ENCODE measurements at places on chromosomes 6 and 20.

GRCh38 chr20:48995589-48995988 lies 50.5 kb upstream of the CSE1L start:
- DNase-seq, result no peak

GRCh38 chr6:100342830-100343229 lies 121.9 kb downstream of the SIM1 start:
- no peak for DNase-seq

DNA sequence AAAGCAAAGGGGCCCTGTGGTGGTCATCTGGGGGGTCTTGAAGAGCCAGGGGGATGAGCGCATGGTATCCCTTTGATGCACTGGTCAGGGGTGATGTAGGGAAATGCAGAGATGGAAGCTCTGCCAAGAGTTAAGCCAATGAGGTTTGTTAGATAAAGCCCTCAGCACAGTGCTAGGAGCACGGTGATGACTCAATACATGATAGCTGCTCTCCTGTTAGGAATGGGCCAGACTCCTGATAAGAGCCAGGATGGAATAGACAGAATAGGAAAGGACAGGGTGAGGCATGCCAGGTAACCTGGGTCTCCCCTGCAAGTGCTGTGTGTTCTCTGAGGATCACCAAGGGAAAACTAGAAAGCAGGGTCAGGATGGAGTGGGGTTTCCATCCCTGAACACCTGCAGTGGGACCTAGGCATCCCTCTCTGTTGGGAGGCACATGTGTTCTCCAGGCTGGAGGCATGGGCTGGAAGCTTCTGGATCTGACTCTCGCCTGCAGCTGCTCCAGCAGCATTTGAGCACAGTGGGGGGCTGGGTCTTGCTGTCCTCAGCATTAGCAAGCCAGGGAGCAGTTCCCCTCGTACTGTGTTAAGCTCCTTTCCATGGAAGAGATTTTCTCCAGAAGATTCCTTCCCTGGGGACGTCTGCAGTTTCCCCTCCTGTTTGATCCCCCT lies 71.8 kb upstream of the TIAM2 start:
- DNase-seq, result no peak

GRCh38 chr6:76886900-76887299 lies 576.4 kb downstream of the HTR1B start:
- no peak for DNase-seq

DNA sequence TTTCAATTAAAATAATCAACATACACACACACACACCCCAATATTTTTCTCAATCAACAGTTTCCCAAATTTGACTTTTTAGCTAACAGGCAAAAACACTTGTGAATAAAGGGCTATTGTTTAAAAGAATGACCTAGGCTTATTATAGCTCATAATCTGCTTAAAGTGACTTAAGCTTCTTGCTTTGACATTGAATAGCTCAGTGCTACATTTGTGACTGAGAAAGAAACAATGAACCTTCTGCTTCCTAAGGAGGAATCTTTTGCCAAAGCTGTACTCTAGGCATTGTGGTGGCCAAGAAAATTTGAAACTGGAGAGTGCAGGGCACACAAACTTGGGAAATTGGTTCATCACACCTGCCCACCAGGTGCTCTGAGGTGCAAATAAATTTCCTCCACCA lies 282.0 kb downstream of the SYNE1 start:
- no peak for DNase-seq

DNA sequence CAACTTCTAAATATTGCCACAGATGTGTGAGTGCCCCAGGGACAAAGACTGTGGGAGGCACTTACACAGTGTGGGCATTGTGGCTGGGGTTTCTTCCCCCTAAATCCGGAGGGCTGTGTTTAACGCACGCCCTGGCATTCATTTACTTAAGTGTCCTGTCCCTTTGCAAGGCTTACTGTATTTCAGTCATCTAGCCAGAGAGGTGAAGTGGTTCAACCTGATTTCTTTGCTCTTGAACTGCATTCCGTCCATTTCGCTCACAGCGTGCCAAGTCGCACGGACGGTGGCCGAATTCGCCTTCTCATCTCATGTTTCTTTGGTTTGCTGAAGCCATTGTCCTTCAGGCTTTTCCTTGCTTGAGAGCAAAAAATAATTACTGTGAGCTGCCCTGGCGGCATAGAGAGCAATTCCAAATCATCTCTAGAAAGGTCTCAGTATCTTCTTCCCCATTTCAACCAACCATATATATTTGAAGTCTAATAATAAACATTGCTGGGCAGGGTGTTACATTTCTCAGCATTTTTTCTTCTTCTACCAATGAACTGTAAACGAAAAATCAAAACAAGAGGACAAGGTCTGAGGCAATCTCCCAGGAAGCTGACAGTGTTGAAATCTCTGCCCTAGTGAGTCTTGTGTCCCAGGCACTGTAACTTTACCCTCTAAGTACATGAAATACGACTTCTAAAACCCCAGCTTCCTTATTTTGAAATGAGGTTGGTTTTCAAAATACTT lies 16.9 kb downstream of the SYTL3 start:
- DNase-seq, result no peak

DNA sequence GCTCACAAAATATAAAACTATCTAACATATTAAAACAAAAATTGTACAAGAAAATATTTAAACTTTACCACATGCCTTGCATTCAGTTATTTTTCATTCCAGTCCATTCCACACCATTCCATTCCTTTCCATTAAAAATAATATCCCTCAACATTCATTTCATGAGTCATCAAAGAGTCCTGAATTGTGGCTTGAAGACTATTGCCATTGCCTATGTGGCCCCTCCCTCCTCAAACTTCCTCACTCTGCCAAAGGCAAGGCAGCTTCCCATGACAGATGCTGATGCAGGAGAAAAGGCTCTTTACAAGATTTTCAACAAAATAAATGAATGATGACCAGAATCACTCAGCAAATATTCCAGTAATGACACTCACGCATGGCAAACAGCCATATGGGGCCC lies 31.7 kb downstream of the IL20RA start:
- no peak for DNase-seq

- no peak for DNase-seq
Observed at GRCh38 chr20:21388566-21388965, 8.8 kb downstream of the NKX2-4 start.

DNA sequence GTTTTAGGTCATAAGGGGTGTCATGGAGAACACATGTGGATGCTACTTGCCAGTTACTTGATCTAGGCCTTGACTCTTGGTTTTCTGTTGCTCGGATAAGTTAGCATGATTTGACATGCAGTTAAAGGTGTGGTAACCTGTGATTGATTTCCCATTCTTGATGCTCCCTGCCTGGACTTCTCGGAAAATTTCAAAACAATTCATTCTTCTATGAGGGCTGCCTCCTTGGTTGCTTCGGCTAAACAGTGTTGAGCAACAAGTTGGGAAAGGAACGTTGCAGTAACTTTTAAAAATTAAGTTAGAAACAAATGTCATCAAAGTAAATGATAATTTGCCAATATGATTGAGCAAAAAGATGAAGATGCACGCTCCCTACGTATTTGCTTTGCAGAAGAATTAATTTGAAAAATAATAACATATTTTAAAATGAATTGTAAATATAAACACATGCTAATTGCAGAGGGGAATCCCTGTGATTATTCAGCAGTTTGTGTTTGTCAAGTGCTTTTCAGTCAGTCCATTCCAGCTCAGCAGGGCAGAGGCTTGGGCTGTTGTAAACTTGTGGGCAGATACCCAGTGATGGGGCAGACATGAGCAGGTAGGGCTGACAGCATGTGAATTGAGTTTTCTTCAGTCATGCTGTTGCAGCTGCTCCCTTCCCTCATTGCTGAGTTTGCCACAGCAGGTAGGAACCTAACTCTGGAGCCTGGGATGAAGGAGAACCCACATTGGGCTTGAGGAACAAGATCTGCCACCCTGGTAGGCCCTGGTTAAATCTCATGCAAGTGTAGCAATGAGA lies 110.2 kb downstream of the ESR1 start:
- DNase-seq, result no peak

GRCh38 chr6:168403370-168404005 lies 37.5 kb upstream of the SMOC2 start:
- DNase-seq, result no peak

GRCh38 chr6:22765015-22765414 lies 195.6 kb downstream of the HDGFL1 start:
- no peak for DNase-seq

DNA sequence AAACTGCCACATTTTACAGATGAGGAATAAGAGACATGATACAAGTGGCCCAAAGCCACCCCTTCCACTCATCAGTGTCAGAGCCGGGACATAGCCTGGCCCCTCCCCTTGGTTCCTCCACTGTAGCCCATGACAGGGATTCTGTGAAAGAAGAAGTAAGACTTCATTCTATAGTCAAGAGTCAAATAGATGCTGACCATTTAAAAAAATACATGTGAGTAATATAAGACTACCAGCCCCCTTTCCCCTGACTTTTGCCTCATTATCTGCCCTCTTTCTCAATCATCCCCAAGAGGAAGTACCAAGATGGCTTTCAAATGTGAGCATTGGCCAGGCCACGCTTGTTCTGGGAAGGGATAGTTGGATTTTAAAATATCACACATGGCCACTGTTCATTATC lies 57.8 kb upstream of the TAB2 start:
- no peak for DNase-seq

- DNase-seq, result no peak
Observed at GRCh38 chr6:163661272-163661671, 246.8 kb downstream of the QKI start.

DNA sequence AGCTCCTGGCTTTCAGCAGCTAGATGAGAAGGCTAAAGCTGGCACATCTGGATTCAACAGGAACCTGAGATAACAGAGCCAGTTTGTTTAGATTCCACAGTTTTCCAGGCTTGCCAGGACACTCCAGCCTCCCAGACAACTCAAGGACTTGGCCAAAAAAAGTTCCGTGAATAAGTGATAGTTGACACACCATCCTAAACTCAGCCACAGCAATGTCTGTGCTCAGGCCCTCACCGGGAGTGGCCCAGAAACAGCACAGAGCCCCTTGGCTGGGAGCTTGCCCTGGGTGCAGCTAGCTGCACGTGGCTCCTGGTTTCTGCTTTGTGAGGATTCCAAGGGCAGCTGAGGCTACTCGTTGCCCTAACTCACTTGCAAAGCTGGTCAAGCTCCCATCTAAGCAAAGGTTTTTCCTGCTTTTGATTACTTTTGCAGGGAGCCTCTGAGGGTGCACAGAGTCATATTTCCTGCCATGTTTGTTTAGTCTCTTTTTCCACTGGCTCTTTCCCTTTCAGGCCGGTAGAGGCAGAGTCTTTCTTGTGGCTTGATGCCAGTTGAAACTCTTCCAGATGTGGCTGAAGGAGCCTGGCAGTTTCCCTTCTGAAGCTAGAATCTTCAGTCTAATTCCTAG lies 118.3 kb upstream of the ECI2 start:
- DNase-seq, result no peak

DNA sequence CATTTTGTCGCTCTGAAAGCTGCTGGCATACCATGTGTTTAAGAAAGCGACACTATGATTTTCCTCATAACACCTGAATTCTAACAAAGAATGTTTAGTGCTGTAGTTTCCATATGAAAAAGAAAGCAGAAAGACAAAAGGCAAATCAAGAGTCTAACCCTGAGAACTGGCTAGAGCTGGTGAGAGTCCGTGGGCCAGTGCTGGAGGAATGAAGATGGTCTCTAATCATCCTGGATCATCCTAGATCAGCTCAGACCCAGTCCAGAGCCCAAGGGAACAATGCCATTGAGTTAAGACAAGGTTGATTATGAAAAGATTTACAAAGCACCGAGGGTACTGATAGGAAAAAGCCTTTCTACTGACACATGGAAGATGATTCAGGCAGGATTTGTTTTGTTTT lies 73.0 kb upstream of the MYLIP start:
- DNase-seq, result no peak

DNA sequence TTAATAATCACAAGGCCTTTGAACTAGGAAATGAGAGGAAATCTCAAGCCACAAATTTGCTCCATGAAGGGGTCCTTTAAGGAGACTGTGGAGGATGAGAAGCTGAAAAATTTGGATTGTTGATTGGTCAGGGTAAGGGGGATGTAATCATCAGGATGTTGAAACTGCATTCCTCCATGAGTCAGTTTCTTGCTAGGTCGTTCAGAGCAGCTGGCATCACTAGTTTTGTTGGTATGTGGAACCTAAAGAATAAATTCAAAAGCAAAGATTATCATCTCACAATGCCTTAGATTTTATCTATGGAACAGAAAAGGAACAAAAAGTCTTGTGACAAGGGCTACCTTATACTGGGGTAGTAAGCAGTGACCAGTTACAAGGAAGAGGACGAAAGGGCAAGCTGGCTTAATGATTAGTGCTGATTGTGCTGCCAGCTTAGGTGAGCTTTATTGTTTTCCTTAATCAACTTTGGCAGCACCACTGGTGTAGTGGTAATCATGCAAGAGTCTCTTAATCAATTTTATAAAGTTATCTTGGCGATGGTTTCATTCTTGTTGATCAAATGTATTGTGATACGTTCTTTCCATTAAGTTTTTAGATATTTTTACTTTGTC lies 36.6 kb downstream of the CRISP2 start:
- DNase-seq, result no peak

- DNase-seq, result no peak
Observed at GRCh38 chr6:167152862-167153261, 4.9 kb downstream of the GPR31 start.

DNA sequence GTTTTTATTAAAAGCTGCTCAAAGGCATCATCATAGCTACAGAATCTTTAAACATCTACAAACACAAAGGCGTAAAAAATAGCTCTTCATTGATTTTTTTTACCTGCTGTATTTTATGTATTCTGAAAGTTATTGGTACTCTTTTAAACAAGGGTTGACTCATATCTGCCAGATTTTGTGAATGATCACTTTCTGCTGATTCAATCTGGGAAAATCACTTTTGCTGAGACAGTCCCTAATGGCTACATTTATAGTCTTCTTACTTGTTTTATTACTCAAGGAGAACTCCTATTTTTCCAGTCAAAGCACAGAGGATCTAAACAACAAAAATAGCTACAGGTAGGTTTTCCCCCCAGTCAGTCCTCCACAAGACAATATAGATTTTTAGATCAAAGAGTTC lies 739.0 kb downstream of the CBLN4 start:
- DNase-seq, result no peak

DNA sequence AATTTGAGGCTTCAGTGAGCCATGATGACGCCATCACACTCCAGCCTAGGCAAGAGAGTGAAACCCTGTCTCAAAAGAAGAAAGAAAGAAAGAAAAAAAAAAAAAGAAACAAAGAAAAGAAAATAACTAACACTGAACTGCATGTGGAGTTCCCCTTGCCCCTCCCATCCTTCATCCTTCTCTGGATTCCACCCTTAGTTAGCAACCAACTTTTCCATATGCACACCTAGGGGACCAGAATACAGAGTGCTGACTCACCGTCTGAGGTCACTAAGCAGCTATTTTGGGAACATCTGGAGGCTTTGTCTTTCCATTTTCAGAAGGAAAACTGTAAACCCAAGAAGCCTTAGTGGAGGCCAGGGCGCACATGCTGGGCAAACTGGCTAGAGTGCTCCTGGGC lies 257.4 kb downstream of the MAFB start:
- no peak for DNase-seq

GRCh38 chr20:50144362-50144761 lies 9.2 kb downstream of the PEDS1 start:
- no peak for DNase-seq

DNA sequence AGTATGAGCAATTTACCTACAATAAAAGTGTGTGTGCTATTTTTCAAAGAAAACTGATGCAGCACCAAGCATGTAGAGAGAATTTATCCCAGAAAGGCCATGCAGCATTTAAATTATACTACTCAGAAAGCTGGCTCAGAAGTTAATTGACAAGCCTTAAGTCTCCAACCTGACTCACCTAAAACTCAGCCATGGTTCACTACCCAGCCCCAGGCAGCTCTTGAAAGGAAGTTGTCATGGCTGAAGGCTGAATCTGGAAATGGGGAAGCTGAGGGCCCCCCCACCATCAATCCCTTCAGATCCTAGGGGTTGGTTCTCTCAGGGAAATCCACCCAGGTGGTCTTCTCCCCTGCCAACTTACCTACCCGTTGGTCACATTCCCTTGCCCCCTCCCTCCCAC lies 19.7 kb downstream of the PPIL6 start:
- no peak for DNase-seq

All from activated naive CD4-positive, alpha-beta T cell (primary cell).